ENCODE measurements at places on chromosomes 16 and 17.

DNA sequence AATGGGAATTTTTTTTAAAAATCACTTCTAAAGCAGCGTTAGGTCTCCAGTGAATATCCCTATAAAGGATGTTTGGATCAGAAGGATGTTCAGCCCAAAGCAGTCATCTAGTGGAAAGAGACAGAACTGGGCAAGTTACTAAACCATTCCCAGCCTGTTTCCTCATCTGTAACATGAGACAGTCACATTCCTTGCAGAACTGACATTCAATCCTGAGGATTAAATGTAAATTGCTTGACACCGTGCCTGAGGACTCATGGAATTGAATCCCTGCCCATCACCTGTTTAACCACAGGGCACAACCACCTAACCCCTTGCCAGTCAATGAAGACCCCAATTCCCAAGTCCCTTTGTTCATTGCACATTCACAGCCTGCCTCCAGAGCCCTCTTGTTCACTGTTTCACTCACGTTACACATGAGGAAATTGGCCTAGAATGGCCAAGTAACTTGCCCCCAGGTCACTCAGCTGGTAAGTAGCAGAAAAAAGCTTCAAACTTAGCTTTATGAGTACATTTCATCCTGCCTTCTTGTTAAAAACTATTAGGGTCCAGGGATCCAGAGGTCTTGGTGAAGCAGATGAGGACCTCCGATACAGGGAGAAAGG lies 1.4 kb downstream of the CMTM2 start:
- H3K27ac ChIP-seq, result peak overlapping the region; percentile 59
- H3K36me3 ChIP-seq, result peaks cover 10% of the 10 kb centered on the region
- peaks cover 10% of the 10 kb centered on the region for H3K27me3 ChIP-seq
- peaks cover 10% of the 10 kb centered on the region for H3K4me1 ChIP-seq
- DNase-seq, result no peak
- H3K4me3 ChIP-seq, result no peak overlapping the region

GRCh38 chr16:67311607-67312488 lies 14.7 kb downstream of the KCTD19 start:
- peaks cover 3% of the 10 kb centered on the region for H3K36me3 ChIP-seq
- no peak overlapping the region for H3K27ac ChIP-seq
- no peaks in the 10 kb centered on the region for H3K4me1 ChIP-seq
- no peak for DNase-seq
- H3K4me3 ChIP-seq, result no peak overlapping the region

DNA sequence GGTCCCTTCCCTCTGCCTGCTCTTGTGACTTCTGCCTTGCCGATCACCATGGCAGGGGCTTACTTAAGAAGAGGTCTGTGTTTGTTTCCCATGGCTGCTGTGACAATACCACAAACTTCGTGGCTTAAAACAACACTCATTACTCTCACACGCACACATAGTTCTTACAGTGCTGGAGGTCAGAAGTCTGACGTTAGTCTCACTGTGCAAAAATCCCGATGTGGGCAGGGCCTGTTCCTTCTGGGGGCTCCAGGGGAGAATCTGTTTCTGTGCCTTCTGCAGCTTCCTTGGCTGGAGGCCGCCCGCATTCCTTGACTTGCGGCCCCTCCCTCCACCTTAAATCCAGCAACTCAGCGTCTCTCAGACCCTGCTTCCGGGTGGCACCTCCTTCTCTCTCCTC lies 249.2 kb upstream of the GSE1 start:
- DNase-seq, result no peak
- H3K4me3 ChIP-seq, result no peak overlapping the region
- no peak overlapping the region for H3K27ac ChIP-seq
- peaks cover 60% of the 10 kb centered on the region for H3K27me3 ChIP-seq
- H3K4me1 ChIP-seq, result peaks cover 2% of the 10 kb centered on the region
- no peaks in the 10 kb centered on the region for H3K36me3 ChIP-seq

DNA sequence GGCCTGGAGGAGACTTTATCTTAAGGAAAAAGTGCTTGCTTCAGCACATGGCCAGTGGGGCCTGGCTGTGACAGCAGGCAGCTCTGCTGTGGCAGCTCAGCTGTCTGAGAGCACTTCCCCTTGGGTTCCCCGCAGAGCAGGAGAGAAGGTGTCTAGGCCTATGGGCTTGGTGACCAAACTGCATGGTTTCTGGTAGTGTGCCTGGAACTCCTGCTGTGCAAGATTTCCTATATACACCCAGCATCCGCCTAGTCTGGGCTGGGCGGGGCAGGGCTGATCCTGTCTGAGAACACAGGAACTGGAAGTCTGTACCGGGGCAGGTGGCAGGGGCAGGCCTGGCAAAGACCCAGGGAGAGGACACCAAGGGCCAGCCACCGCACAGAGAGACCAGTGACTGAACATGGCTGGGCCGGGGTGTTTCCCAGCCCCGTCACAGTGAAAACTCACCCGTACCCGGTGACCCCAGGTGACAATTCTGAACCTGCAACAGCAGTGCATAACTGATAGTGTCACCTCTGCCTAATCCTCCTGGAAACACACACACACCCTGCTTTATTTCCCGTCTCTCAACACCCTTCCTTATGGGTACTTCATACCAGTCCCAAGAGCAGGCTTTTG lies 39.3 kb downstream of the CHD9 start:
- peak; percentile 55 for DNase-seq
- peaks cover 62% of the 10 kb centered on the region for H3K4me1 ChIP-seq
- peaks cover 10% of the 10 kb centered on the region for H3K36me3 ChIP-seq
- H3K27ac ChIP-seq, result peak overlapping the region; percentile 76

GRCh38 chr16:30740364-30741251 lies 7.6 kb upstream of the PHKG2 start:
- peak overlapping the region; percentile 3 for H3K27ac ChIP-seq
- peaks cover 15% of the 10 kb centered on the region for H3K4me1 ChIP-seq
- H3K27me3 ChIP-seq, result no peaks in the 10 kb centered on the region
- no peak overlapping the region for H3K4me3 ChIP-seq

DNA sequence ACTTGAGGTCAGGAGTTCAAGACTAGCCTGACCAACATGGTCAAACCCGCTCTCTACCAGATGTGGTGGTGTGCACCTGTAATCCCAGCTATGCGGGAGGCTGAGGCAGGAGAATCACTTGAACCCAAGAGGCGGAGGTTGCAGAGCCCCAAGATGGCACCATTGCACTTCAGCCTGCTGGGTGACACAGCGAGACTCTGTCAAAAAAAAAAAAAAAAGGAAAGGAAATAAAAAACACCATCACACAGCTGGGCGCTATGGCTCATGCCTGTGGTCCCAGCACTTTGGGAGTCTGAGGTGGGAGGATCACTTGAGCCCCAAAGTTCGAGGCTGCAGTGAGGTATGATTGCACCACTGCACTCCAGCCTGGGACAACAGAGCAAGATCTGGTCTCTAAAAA lies 13.3 kb upstream of the SBK1 start:
- peaks cover 28% of the 10 kb centered on the region for H3K4me1 ChIP-seq
- H3K27ac ChIP-seq, result peak overlapping the region; percentile 77
- H3K27me3 ChIP-seq, result no peaks in the 10 kb centered on the region

DNA sequence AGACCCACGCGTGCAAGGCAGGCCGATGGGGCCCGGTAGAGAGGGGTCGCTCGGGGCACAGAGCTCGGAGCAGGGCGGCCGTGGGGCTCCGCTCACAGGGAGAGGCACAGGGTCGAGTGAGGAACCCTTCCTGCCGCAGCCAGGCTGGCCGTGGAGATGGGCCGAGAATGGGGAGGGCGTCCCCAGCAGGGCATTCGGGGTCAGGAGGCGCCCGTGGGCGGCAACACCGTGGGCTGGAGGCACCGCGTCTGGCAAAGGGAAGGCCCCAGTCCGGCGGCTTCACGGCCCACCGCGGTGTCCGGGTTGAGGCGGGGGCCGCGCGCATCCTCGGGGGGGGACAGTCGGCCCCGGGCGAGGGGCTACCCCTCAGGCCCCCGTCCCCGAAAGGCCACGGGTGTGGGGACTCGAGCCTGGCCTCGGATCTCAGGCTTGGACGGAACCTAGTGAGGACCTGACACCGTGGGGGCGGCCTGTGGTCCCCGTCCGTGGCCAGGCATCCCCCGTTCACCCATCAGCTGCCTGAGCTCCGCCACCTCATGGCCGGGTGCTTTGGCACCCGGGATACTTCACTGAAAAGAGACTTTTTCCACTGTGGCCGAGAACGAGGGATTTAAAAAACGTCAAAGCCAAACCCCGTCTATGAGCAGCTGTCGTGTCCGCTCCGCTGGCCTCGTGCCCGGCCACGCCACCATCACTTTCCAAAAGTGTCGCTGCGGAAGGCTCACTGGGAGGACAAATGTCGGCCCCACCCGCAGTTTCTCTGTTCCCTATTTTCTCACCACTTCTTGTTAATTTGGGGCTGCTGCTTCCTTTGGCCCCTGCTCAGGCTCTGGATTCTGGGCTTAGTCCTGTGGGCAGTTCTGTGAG lies 73.6 kb downstream of the METRNL start:
- H3K27me3 ChIP-seq, result peaks cover 16% of the 10 kb centered on the region
- DNase-seq, result no peak
- no peak overlapping the region for H3K27ac ChIP-seq
- no peak overlapping the region for H3K4me3 ChIP-seq
- peaks cover 5% of the 10 kb centered on the region for H3K4me1 ChIP-seq

DNA sequence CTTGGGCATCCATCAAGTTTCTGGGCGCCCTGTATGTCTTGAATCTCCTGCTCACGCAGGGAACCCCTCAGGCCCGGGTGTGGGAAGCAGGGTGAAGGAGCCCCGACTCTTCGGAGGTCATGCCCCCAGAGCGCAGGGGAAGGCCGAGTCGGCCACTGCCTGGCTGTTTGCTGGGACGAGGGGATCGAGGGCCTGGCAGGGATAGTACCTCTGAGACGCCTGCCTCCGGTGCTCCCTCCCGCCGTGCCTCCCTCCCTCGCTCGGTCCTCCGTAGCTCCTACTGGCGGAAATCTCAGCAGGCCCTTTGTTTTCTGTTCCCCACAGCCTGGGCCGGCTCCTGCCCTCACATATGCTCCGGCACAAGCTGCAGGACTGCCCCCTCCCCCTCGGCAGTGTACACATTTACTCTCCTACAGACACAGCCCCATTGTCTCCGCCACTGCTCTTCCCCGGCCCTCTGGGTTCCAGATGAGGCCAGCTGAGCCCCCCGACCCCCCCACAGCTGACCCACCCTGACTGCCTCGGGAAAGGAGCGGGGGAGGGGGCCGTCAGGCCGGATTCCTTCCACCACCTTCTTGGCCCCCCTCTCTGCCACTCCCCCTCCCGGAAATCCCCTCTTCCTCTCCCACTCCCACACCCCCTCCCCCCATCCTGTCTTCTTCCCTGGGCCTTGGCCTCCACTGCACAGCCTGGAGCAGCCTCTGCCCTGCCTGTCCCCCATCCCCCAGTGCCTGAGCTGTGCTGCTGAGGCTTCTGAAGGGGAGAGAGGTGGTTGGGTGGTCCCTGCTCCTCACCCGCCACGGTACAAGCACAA lies 1.4 kb downstream of the TRAF4 start:
- H3K36me3 ChIP-seq, result peaks cover 52% of the 10 kb centered on the region
- peaks cover 12% of the 10 kb centered on the region for H3K4me1 ChIP-seq
- no peak for DNase-seq
- H3K27me3 ChIP-seq, result no peaks in the 10 kb centered on the region

GRCh38 chr17:47741109-47741792 lies 8.2 kb downstream of the TBX21 start:
- peak overlapping the region; percentile 73 for H3K4me3 ChIP-seq
- peaks cover 67% of the 10 kb centered on the region for H3K4me1 ChIP-seq
- peak overlapping the region; percentile 82 for H3K27ac ChIP-seq
- no peaks in the 10 kb centered on the region for H3K27me3 ChIP-seq
- no peak for DNase-seq

DNA sequence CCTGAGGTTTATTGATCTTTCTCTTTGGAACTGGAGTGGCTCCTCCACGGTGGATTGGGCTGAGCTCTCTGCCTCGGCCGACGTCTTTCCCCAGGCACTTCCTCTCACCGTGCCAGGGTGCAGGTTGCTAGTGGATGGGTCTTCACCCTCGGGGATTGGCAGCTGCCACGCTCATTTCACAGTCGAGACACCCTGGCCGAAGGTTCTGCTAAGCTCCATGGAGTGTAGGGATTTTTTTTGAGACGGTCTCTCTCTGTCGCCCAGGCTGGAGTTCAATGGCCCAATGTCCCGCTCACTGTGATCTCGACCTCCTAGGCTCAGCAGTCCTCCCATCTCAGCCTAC lies 280.8 kb downstream of the SEC14L1 start:
- H3K4me3 ChIP-seq, result peak overlapping the region; percentile 73
- peak overlapping the region; percentile 90 for H3K27ac ChIP-seq
- H3K27me3 ChIP-seq, result no peaks in the 10 kb centered on the region
- DNase-seq, result no peak
- peaks cover 25% of the 10 kb centered on the region for H3K4me1 ChIP-seq
- peaks cover 16% of the 10 kb centered on the region for H3K36me3 ChIP-seq

- peaks cover 15% of the 10 kb centered on the region for H3K4me1 ChIP-seq
- peak overlapping the region; percentile 72 for H3K4me3 ChIP-seq
- H3K27ac ChIP-seq, result peak overlapping the region; percentile 83
- peaks cover 30% of the 10 kb centered on the region for H3K27me3 ChIP-seq
Measured at GRCh38 chr16:15435216-15435864, 952 bp downstream of the BMERB1 start.

GRCh38 chr16:64534180-64534780 lies 587.6 kb downstream of the CDH11 start:
- no peak for DNase-seq
- H3K36me3 ChIP-seq, result peaks cover 3% of the 10 kb centered on the region
- no peak overlapping the region for H3K4me3 ChIP-seq
- H3K4me1 ChIP-seq, result no peaks in the 10 kb centered on the region
- no peaks in the 10 kb centered on the region for H3K27me3 ChIP-seq

- H3K27ac ChIP-seq, result peak overlapping the region; percentile 8
- peaks cover 11% of the 10 kb centered on the region for H3K36me3 ChIP-seq
- H3K4me3 ChIP-seq, result no peak overlapping the region
- H3K4me1 ChIP-seq, result peaks cover 25% of the 10 kb centered on the region
- no peaks in the 10 kb centered on the region for H3K27me3 ChIP-seq
- no peak for DNase-seq
Measured at GRCh38 chr17:37025847-37026530, 77.2 kb downstream of the AATF start.

- H3K4me1 ChIP-seq, result peaks cover 5% of the 10 kb centered on the region
- no peak overlapping the region for H3K4me3 ChIP-seq
- peaks cover 10% of the 10 kb centered on the region for H3K27me3 ChIP-seq
- DNase-seq, result no peak
- H3K27ac ChIP-seq, result peak overlapping the region; percentile 75
Measured at GRCh38 chr17:73566905-73567782, 77.1 kb downstream of the SDK2 start.

DNA sequence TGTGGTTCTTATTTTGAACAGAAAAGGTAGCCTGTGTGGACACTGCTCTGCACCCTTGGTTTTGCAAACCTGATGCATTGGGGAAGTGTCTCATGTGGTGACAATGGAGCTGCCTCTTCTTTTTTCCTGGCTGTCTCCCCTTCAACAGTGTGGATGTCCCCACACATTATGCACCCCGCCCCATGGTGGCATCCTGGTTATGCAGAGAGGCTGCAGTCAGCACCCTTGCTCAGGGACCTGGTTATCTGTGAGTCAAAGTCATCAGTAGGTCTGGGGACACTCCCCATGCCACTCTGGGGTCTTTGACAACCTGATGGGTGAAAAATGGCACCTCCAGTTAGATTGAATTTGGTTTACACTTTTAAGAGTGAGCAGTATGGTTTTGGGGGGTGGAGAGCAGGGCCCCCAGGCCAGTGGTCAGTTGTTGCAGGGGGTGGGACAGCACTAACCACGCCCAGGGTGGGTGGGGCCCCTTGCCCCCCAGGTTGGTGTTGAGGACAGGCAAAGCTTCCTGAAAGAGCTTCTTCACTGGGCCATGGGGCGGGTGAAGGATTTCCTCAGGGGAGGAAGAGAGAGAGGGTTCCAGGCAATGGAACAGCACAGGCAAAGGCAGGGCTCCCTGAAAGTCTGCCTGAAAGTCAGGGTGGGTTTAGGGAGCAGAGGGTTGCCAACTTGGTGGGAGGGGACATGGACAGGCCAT lies 24.6 kb upstream of the KCNJ12 start:
- H3K36me3 ChIP-seq, result no peaks in the 10 kb centered on the region
- no peak overlapping the region for H3K27ac ChIP-seq
- DNase-seq, result no peak

- H3K4me1 ChIP-seq, result no peaks in the 10 kb centered on the region
- H3K4me3 ChIP-seq, result no peak overlapping the region
- H3K27me3 ChIP-seq, result no peaks in the 10 kb centered on the region
- no peak for DNase-seq
Measured at GRCh38 chr16:68972720-68973119, 129.4 kb downstream of the TANGO6 start.

Data from effector memory CD8-positive, alpha-beta T cell (primary cell).